Activated CD8-positive, alpha-beta memory T cell treated with anti-CD3 and anti-CD28 coated beads for 24 hours (primary cell): ENCODE measurements at places on chromosomes 16 and 17.

DNA sequence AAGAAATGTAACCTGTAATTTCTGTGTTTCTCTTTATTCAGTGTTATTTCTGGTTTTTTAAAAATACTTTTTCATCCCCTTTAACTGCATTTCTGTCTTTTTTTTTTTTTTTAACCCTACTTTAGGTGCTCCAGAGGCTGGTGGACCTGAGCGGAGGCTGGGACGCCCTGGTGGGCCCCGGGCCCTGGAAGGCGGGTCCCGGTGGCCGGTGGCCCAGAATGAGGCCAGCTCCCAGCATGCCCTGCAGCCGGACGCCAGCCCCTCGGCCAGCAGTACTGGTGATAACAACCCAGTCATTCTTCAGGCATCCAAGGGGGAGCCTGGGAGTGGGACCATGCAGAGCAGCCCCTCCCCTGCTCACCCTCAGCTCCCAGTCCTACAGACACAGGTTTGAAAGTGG is 1.5 kb downstream of the SRCAP start:
- DNase-seq = no peak

- no peak for DNase-seq
Observed at GRCh38 chr17:22272363-22273146, 580.2 kb downstream of the KCNJ18 start.

DNA sequence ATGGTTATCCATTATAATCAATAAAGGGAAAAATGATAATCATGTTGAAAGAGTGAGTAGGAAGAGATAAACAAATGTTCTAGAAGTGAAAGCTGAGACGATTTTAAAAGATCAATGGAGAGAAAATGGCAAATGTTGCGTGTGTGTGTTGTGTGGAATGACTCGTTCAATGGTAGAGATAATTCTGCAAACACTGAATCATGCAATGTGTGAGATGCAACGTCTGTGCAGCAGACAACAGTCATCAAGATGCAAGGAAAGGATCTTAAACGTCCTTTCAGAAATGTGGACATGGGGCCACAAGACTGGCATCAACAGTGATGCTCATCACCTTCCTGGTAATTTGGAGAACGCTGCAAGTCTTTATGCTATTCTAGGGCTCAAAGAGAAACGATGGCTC is 124.4 kb downstream of the CDYL2 start:
- no peak for DNase-seq

DNA sequence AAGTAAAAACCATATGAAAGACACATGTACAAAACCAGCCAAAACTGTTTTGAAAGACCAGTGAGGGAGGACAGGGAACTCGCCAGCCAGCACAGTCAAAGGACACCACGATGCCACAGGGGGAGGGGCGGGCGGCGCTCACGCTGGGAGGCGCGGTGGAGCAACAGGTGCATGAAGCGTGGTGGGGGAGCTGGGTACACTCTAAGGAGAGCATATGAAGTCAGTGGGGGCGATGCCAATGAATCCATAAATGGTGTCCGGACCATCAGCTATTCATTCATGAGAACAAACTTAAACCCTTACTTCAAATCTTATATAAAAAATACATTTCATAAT is 101.0 kb upstream of the DNAH17 start:
- DNase-seq = no peak

DNA sequence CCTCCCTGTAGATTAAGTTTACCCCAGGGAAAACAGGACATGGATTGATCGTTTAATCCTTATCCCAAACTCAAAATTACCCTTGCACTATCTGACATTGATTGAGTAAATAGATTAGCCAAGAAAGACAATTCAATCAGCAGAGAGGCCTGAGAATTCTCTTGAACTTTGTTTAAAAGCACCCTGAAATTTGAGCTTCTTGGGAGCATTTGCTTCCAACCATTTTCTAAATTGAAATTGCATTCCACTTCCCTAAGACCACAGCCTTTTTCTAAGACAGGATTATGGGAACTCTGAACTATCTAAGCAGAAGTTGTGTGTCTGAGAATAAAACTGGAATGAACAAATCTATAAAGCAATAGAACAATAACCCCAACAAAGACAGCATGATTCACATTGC is 76.6 kb upstream of the TNRC6A start:
- DNase-seq = no peak
